ENCODE measurements at places on chromosomes 7 and 10.

GRCh38 chr10:79188154-79188965, 119.6 kb downstream of the ZMIZ1 start:
- DNase-seq, result no peak

DNA sequence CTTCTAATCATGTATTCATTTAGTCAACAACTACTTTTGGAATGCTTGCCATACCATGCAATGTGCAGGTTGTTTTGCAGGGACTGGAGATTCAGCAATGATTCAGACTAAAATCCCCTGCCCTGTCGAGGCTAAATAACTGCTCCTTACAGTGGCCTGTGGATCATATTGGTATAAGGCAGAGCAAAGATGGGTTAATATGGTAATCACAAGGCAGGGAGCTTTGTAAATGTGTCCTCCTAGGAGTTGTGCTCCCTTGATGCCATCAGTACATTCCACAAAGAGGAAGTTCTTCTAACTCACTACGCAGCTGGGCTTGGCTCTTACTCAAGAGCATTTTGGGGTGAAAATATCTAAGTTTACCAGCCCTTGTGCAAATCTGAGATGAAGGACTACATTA, 614 bp upstream of the IFIT2 start:
- no peak for DNase-seq

GRCh38 chr10:63641799-63642198, 120.6 kb downstream of the REEP3 start:
- no peak for DNase-seq

DNA sequence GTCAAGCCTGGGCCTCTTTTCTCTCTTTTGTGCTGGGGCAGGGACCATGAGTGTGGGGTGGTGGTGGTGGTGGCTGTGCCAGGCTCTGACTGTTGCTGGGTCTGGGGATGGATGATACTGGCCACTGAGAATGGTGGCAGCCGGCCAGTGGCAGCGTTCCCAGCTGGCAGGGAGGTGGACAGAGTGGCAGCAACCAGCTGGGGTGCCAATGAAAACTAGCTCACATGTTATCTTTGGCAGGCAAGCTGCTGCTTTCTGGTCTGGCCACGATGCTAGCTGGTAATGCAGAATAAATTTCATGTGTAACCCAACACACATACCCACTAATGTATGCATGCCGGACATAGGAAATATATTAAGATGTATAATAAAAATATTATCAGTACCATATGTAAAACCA, 95.0 kb upstream of the SLC26A5 start:
- no peak for DNase-seq

GRCh38 chr10:12906051-12906541, 95.4 kb downstream of the CCDC3 start:
- no peak for DNase-seq

DNA sequence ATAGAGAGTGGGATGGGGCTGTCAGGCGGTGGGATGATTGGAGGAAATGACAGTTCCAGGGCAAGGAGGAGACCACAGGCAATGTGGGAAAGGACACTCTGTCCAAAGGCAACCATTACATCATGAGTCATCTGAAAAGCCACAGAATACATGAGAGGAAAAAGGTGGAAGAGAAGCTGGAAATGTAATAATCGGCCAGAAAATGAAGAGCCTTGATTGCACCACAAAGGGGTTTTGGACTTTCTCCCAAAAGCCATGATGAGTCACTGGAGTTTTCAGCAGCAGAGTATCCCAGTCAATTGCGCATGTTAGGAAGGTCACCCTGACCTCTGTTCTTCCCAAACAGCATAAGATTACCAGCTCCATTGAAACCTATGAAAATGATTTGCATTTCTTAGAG, 222.0 kb downstream of the LHFPL3 start:
- DNase-seq, result no peak
